Fibroblast of skin of scalp (primary cell): ENCODE measurements at places on chromosomes 2 and 18.
A peak's percentile ranks its signal among the peaks of the same experiment; 100 is the strongest.

DNA sequence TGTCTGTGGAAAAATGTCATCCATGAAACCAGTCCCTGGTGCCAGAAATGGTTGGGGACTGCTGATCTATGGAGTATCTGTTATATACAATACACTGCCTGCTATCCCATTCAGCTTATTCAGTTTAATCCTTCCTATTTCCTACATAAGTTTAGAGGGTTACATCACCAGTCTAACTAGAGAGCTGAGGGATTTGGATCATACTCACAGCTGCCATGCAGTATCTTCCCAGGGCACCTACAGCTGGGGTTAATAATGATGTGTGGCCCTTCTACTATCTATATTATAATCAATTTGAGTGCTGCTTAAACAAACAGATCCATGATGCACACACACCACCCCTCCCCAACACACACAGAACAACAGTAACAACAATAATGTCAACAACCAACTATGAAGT lies 524.0 kb downstream of the LRRTM4 start:
- no peak for DNase-seq

DNA sequence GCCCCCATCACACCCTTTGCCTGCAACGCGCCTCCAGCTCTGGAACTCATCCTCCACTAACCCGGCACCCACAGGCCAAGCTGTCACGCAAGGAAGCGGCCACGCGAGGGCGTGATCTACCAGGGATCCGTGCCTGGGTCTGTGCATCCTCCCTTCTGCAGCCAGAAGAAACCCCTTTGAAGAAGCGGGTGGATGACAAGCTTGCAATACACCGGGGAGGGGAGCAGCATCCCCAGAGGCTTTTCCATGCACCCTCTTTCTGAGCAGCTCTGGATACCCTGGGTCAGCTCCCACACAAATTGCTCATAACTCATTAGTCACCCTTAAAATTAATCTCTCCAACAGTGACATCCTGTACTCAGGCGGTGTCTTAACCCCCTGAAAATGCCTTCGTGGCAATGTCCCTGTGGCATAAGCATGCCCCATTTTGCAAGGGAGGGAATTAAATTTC lies 47.6 kb downstream of the PDCL3 start:
- DNase-seq: peak; percentile 52

- no peak for DNase-seq
These were observed 2798.0 kb upstream of the TEKT4 start for GRCh38 chr2:92073036-92073814.

- DNase-seq: no peak
These were observed 206.8 kb upstream of the MEIS1 start for GRCh38 chr2:66228128-66228547.

DNA sequence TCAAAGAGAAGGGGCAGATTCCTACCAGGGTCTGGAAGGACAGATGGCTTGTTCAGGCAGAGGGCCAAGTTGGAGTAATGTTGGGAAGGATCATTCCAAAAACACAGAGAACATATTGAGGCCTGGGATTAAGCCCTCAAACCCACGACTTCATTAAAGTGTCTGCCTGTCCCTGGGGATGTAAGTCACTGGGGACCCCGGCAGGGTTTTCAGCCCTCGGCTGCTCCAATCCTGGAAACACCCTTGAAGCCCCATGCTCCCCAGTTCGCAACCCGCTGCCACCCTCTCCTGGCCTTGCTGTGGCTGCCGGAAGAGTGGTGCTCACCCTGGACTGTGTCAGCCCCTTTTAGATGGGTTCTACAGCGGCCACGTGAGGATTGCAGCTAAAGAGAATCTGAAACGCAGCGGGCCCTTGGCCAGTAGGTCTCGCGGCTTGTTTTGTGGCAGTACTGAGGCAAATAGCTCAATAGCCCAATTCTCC lies 79.9 kb downstream of the EPAS1 start:
- DNase-seq: no peak

DNA sequence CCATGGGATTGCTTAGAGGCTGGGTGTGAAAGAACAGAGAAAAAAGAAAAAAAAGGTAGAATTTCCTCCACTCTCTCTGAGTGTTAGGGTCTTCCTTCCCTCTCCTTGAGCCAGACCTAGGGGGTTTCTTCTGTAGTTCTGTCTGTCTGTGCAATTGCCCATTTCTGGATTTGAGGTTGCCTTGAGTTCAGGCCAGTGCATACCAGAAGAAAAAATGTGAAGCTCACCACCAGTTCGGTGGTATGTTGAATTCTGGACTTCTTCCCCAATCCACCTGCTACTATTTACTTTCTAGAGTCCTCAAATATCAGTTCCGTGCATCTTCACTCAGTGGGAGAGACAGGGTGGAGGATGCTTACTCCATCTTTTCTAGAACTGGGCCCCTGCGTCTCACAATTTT lies 15.3 kb upstream of the SELENOI start:
- peak; percentile 46 for DNase-seq

DNA sequence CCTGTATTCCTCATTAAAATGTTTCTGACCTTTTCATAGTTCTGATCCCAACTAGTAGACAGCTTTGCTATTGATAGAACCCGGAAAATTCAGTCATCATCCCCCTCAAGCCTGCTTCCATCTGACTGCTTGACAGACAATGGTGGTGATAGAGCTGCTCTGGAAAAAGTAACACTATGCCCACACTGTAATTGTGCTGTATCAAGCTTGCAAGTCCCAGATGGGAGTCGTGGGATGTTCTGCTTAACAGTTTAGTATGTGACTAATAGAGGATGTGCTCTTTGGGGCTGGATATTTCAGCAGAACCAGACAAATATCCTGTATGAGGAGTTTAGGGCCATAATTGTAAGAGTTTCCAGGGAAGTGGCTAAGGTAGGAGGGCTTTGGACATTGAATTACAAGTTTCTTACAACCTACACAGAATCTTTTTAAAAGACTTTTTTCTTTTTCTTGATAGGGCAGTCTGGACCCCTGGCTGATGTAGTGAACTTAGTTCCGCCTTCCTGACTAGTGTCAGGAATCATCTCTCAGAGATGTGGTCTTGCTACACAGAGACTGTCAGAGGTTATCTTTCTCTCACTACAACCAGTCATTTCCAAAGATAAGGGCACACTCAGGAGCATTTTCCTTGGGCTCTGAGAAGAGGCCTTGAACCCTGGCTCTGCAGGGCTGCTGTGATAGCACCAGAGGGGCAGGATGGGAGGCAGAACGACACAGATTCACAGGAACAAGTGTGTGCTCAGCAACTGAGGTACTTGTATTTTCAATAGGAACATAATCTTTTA lies 158.0 kb upstream of the RBMS1 start:
- DNase-seq: peak; percentile 38

DNA sequence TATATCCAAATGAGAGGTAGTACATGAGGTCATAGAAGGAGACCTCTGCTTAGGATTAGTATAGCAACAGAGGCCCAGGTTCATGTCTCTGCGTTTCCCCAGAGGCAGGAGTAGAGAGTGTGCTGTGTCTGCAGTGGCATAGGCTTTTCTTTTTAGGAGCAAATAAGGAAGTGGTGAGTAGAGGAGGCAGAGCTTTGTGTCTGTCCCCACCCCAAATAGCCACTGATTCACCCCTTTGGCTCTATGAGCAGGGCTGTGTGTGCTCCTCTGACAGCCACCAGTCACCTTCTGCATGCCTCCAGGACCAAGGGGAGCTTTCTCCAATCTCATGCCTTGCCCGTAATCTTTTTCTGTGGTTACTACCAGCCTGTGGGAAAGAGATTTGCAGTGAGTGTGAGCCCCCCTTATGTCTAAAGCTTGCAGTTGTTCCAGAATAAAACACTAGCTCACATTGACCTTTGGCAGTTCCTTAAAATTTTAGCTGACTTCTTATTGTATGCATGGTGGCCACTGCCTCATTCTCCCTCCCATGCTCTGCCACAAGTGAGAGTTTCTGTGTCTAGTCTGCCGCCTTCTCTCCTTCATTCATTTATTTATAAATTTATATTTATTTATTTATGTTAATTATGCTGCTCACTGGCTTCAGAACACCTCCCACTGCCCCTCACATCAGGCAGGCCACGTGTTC lies 23.5 kb upstream of the ELAC1 start:
- DNase-seq: peak; percentile 4

DNA sequence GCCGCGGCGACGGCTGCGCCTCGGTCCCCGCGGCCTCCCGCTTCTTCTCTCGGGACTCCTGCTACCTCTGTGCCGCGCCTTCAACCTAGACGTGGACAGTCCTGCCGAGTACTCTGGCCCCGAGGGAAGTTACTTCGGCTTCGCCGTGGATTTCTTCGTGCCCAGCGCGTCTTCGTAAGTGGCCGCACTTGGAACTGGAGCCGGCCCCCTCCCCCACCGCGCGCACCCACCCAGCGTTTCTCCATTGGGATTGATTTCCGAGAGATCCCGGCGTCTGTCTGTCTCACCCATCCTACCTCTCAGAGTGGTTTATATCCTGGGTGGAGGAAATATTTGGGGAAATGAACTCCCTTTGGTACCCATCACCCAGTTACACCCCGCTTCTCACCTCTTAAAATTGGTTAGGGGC lies 498 bp downstream of the ITGAV start:
- DNase-seq: no peak

DNA sequence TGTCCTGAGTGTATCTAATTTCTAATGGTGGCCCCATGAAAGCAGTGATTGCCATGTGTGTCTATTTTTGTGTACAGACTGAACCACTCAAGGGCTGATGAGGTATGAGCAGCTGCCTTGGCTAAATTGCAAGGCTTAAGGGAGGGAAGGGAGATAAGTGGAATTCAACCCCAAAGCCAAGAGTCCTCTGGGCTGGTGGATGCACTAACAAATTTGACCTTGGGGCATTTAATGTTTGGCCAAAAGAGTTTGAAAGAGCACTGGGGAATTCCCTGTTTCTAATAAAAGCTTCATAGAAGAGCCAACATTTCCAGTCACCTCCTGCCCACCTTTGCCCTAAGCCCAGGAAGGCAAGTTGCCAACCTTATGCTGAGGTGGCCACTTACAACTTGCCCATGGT lies 172.1 kb downstream of the SETBP1 start:
- no peak for DNase-seq

GRCh38 chr18:59052965-59053820 lies 86.5 kb upstream of the SEC11C start:
- peak; percentile 37 for DNase-seq

GRCh38 chr2:98924038-98924830 lies 11.8 kb downstream of the CRACDL start:
- no peak for DNase-seq

GRCh38 chr2:14716319-14716718 lies 83.8 kb downstream of the LRATD1 start:
- DNase-seq: no peak

DNA sequence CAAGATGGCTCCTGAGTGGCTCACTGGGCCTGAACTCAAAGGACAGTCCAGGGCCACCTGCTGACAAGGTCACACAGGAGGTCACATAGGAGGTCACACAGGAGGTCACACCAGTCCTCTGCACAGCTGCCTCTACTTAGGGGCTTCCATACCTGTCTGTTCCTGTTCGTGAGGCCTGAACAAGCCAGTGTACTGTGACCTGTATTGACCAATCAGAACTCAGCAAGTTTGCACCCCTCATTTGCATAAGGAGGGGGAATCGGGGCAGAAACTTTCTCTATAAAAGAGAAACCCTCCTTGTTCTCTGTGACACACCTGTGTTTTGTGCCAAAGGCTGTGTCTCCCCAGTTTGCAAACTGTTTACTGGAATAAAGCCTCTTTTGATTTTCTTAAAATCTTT lies 478.9 kb downstream of the EIPR1 start:
- DNase-seq: no peak

DNA sequence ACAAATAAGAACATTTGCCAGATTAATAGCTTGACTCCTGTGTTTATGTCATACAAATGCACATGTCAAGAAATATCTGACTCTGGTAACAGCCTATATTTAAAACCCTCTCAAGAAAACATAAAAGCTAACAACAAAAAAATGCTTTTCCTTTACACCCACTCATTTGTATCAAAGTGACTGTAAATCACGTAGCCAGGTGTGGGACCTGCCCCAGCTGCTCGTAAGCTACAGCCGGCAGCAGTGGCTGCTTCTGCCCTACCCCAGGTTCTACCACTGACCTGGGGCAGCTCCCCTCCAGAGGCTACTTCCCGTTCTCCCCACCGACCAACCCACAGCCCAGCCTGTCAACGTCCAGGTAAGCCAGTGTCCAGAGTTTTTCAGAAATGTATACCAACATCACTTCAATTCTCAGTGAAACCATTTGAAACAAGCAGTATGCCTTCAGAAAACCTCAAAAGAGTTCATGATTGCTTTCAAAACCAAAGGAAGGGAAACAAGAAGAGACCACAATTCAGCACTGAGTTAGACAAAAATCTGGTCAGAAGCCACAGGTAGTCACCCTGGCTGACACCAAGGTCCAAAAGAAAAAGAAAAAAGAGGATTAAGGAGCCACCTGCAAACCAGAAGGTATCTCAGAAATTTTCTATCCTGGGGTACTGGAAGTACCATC lies 40.4 kb downstream of the KIDINS220 start:
- no peak for DNase-seq

- peak; percentile 21 for DNase-seq
These were observed 514.7 kb upstream of the CDH7 start for GRCh38 chr18:65235966-65236624.

GRCh38 chr2:74006459-74006858 lies 21.7 kb downstream of the TET3 start:
- DNase-seq: no peak

DNA sequence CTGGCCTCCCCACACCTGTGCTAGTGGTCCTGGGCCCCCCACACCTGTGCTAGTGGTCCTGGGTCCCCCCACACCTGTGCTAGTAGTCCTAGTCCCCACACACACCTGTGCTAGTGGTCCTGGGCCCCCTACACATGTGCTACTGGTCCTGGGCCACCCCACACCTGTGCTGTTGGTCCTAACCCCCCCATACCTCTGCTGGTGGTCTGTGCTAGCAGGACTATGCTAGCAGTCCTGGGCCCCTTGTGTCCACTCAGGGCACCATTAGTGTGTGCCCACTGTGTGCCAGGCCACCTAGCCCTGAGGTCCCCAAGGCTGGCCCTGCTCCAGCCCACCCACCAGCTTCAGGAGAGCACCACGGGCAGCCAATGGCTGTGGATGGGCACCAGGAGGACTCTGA lies 558.2 kb upstream of the SALL3 start:
- no peak for DNase-seq

DNA sequence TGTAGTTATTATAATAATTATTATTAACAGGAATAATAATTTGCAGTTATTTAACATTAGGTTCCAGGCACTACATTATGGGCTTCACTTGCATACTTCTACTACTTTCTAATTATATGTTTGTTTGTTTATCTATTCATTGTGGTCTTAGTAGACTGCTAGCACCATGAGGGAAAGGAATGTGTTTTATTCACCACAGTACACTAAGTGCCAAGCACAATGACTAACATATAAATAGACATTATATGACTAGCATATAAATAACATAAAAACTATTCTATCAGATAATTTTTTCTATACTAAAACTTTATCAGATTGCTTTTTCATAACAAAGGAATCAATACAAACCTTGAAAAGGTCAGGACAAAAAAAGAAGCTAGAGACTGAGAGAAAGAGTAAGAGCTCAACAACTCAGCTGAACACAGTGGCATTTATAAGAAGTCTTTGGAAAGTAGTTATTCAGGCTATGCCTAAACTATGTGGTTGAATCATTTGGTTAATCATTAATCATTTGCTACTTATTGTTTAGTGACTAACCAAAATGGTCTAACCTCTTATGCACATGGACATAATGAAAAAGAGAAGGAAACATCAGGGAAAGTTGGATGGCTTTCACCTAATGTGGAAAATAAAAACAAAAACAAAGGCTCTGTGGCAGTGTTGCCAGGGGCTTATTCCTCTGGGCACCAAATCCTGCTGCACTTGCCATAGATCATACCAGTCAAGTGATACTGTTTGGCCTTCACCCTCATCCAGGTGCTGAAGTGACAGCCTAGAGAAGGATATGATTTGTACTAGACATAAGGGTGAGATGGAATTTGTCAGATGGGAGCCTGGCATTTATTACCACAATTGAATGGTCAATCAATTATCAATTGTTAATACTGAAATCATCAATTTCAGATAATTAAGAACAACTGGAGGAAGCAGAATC lies 174.9 kb downstream of the ETAA1 start:
- DNase-seq: peak; percentile 25
